Activated CD4-positive, alpha-beta T cell treated with anti-CD3 and anti-CD28 coated beads, Interleukin-2, amount 10 ng/mL, durations not matched to agents 24 days and 14 days (primary cell): ENCODE measurements at places on chromosomes 1 and 21. TPM values are rescaled to one million over a fixed set of nuclear protein-coding genes. Genes with fewer than 3 reads are reported as not detected.

DNA sequence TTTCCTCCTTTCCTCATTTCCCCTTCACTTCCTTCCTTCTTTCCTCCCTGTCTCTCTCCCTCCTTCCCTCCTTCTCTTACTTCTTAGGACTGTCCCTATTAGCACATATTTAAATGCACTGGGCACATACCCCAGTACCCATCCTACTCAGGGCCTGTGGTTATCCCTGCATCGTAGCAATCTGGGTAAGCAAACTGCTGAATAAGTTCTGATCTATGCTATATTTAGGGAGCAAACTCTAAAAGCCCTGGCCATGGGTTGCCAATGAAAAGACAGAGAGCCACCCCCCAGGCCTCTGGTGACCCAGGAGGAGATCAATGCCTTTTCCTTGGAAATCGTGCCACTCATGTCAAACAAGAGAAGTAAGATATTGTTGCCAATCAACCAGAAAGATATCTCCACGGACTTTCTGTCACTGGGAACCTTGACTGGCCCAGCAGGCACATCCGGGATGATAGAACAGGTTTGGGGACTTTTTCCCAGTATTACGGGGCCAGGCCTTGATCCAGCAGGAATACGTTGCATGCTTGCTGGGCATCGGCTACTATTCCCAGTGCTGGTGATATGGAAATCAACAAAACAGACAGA, 5.4 kb downstream of the FAM3B start:
- no peak overlapping the region for H3K27ac ChIP-seq
- H3K36me3 ChIP-seq: no peaks in the 10 kb centered on the region
- H3K4me3 ChIP-seq: no peak overlapping the region
- DNase-seq: no peak
- peaks cover 3% of the 10 kb centered on the region for H3K4me1 ChIP-seq

SLC37A1 gene
- total RNA-seq: 19.5 and 23.0 TPM in 2 replicates

GRCh38 chr1:184701816-184702215, 52.8 kb downstream of the EDEM3 start:
- H3K27me3 ChIP-seq: no peaks in the 10 kb centered on the region
- no peak for DNase-seq

WNT9A gene
- total RNA-seq: not detected in 2 replicates

DNA sequence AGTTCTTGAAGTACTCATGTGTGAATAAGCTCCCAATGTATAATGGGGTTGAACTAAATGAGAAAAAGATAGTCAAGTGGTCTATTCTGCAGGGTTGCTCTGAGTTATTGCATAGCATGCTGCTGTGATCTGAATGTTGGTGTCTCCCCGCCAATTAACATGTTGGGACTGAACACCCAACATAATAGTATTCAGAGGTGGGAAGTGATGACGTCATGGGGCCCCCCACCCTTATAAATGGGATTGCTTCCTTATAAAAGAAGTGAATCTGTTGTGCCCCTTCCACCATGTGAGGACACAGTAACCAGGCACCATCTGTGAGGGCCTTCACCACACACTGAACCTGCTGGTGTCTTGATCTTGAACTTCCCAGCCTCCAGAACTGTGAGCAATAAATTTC, 50.2 kb downstream of the MAB21L3 start:
- peaks cover 29% of the 10 kb centered on the region for H3K27me3 ChIP-seq
- peaks cover 3% of the 10 kb centered on the region for H3K36me3 ChIP-seq
- H3K4me3 ChIP-seq: no peak overlapping the region
- no peak overlapping the region for H3K27ac ChIP-seq
- no peak for DNase-seq
- H3K4me1 ChIP-seq: no peaks in the 10 kb centered on the region

DNA sequence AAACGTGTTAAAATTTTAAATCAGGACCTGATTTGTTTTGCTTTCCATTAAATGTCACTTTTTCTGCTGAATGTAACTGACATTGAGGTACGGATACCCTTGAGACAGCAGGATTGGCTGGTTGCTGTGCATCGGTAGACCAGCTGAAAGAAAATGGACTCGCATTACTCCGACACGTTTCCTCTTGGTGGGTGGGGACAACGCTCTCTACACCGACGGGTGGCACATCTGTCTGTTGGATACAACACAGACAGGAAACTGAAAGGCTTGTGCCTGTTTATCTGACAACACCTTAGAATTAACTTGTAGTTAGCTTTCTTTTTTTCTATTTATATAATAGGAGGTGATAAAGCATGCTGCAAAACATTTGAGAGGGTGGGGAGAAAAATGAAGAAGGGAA, 19.4 kb downstream of the PRPF38A start:
- H3K27me3 ChIP-seq: no peaks in the 10 kb centered on the region
- peak overlapping the region; percentile 67 for H3K4me3 ChIP-seq
- peak; percentile 92 for DNase-seq
- H3K4me1 ChIP-seq: peaks cover 40% of the 10 kb centered on the region
- H3K27ac ChIP-seq: peak overlapping the region; percentile 81
- H3K36me3 ChIP-seq: peaks cover 48% of the 10 kb centered on the region

- no peak for DNase-seq
- H3K4me1 ChIP-seq: peaks cover 3% of the 10 kb centered on the region
- H3K4me3 ChIP-seq: no peak overlapping the region
- peaks cover 20% of the 10 kb centered on the region for H3K27me3 ChIP-seq
These were observed 37.2 kb upstream of the SLC6A9 start for GRCh38 chr1:44068442-44068921.

DNA sequence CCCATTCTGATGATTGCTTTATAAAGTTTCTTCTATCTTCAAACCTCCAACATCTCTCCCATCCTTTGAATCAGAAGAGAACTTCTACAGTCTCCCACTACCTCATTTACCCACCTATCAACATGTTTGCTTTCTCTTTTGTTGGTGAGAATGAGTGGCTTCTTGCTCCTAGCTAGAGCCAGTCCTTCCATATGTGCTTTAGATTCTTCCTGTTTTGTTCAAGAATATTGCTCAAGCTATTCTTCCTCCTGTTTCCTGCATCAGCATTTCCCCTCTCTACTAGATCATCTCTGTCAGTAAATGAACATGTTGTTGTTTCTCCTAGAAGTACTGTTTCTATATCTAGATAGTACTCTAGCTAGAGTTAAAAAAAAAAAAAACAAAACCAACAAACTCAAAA, 6.3 kb downstream of the ATF6 start:
- peaks cover 28% of the 10 kb centered on the region for H3K4me1 ChIP-seq
- DNase-seq: no peak
- H3K27ac ChIP-seq: no peak overlapping the region
- H3K4me3 ChIP-seq: no peak overlapping the region

SLC45A3 gene
- total RNA-seq: 1.0 and 1.1 TPM in 2 replicates

- no peak overlapping the region for H3K27ac ChIP-seq
- no peak overlapping the region for H3K4me3 ChIP-seq
- peaks cover 8% of the 10 kb centered on the region for H3K4me1 ChIP-seq
These were observed 6.6 kb upstream of the NUP133 start for GRCh38 chr1:229514578-229515275.

- no peak overlapping the region for H3K4me3 ChIP-seq
- DNase-seq: no peak
- H3K27me3 ChIP-seq: no peaks in the 10 kb centered on the region
- no peak overlapping the region for H3K27ac ChIP-seq
These were observed 310.7 kb downstream of the PCP4 start for GRCh38 chr21:40177979-40178378.

- H3K4me1 ChIP-seq: no peaks in the 10 kb centered on the region
- no peak overlapping the region for H3K4me3 ChIP-seq
- peaks cover 11% of the 10 kb centered on the region for H3K27me3 ChIP-seq
These were observed 96.0 kb downstream of the NOS1AP start for GRCh38 chr1:162165528-162165927.

OR2L8 gene
- total RNA-seq: not detected in 2 replicates

DNA sequence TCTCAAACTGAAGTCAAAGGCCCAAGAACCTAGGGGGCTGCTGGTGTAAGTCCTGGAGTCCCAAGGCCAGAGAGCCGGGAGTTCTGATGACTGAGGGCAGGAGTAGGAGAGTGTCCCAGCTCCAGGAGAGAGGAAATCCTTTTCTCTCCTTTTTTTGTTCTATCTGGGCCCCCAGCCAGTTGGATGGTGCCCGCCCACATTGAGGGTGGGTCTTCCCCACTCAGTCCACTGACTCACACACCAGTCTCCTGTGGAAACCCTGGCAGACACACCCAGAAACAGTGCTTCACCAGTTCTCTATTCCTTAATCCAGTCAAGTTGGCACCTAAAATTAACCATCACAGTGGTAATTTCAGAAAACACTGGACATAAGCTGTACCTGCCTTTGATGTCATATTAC, 12.7 kb upstream of the WDR26 start:
- peaks cover 9% of the 10 kb centered on the region for H3K4me1 ChIP-seq
- H3K27me3 ChIP-seq: no peaks in the 10 kb centered on the region
- H3K4me3 ChIP-seq: no peak overlapping the region
- DNase-seq: no peak
- H3K36me3 ChIP-seq: peaks cover 14% of the 10 kb centered on the region
